ENCODE measurements at places on chromosomes 5 and 9. TPM values are rescaled to one million over a fixed set of nuclear protein-coding genes. Genes with fewer than 3 reads are reported as not detected.

UGT3A1 gene
- 10.7 TPM for total RNA-seq

TMEM171 gene
- 0.71 TPM for total RNA-seq

CCL28 gene
- 0.22 TPM for total RNA-seq

IL4 gene
- not detected for total RNA-seq

ZER1 gene
- 14.2 TPM for total RNA-seq

IGFBPL1 gene
- 0.84 TPM for total RNA-seq

NUTM2G gene
- not detected for total RNA-seq

BHMT gene
- 0.09 TPM for total RNA-seq

PLCXD3 gene
- 0.09 TPM for total RNA-seq

ARHGEF37 gene
- 3.9 TPM for total RNA-seq

C9orf50 gene
- not detected for total RNA-seq

PCDHB14 gene
- 4.8 TPM for total RNA-seq

LCN2 gene
- 0.09 TPM for total RNA-seq

EFNA5 gene
- 3.7 TPM for total RNA-seq

DNA sequence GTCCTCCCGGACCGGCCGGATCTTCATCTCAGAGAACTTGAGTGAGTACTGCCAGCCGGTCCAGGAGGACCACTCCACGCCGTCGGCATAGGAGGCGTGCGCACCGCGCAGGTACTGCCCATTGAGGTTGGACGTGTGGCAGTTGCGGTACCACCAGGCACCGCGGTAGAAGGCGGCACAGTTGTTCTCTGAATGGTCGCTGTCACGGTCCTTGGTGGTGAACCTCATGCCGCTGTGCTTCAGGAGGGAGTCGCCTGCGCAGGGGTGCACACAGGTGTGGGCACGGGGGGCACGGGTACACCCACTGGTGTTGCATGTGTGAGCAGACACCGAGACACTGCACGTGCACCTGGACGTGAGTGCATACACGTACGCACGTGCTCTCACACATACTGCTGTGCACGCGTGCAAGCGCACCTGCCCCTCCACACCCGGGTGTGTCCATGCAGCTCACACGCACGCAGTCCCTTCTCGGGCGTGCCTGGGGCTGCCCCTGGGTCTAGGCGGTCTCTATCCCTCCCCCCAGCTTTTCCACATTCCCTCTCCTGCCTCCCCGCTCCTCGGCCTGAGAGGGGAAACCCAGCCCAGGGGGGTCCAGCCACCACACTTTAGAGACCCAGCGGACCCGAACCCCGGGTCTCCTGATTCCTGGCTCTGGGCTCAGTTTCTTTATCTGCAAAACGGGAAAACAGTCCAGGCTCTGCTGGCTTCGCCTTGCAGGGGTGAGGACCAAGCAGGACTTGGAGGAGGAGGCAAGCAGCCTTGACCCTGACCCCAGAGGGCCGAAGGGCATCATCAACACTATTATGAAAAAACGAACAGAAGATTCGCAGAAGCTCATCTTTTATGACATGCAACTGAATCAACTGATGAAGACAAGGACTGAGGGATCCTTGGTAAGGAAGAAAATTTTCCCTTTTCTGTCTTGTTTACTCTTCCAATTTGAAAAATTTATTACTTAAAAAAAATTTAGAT, 7.7 kb upstream of the QRFP start:
- DNase-seq = no peak

DNA sequence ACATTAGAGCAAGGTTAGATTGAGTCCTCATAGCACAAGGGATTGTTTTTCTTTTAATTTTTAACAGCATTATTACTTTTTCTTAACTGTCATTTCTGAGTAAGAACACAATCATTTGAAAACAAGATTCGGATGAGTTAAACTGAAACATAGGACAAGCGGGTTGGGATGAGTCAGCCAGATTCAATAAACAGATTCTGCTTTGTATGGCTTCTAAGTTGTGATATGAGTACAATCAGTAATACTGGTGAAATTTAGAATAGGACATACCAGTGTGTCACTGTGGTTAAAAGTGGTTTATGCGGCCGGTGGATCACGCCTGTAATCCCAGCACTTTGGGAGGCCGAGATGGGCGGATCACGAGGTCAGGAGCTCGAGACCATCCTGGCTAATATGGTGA, 364.3 kb upstream of the CDH10 start:
- DNase-seq = no peak

- DNase-seq = no peak
These were observed 215.0 kb downstream of the GAPVD1 start for GRCh38 chr9:125476645-125477044.

- no peak for DNase-seq
These were observed 33.4 kb downstream of the DDX4 start for GRCh38 chr5:55771175-55771655.

DNA sequence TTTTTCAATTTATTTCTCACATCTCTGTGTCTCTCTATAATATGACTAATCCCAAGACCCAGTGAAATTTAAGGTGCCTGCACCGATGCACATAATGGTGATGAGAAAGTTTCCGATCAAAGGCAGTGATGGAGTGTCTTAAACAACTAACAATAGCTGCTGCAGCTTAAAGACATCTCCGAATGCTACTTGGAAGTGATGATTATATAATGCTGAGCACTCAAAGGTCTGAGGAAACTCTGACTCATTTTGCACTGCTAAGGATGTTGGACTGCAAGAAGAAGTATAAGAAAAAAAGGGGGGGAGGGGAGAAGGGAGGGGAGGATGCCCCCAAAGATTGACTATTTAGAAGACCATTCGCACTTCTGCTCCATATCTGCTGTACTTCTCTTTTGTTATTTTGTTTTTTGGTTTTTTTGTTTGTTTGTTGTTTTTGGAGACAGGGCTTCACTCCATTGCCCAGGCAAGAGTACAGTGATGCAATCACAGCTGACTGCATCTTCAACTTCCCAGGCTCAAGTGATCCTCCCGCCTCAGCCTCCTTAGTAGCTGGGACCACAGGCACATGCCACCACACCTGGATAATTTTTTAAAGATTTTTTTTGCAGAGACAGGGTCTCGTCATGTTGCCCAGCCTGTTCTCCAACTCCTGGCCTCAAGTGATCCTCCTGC, 192.2 kb downstream of the HSD17B3 start:
- peak; percentile 42 for DNase-seq

DNA sequence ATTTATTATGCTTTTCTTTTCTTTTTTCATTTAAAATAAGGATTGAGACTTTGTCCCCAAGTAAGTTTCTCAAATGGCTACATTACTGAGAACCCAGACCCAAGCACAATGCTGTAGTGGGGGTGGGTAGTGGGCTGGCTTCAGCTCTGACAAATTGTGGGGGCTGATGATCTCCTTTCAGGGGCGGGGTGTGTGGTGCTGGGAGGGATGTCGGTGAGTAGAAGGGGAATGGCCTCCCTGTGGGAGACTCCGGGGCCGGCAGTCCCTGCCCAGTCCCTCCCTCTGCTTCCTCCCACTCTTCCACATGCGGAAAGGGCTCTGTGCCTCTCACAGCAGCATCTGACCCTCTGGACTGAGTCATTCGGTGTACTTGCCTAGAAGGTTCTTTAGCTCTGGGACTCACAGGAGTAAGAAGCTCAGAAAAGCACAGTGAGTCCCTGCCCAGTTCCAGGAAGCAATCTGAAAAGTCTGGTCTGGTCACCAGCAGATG, 14.3 kb downstream of the CD180 start:
- DNase-seq = peak; percentile 73

- peak; percentile 71 for DNase-seq
These were observed 909 bp downstream of the NDFIP1 start for GRCh38 chr5:142109331-142110045.

DNA sequence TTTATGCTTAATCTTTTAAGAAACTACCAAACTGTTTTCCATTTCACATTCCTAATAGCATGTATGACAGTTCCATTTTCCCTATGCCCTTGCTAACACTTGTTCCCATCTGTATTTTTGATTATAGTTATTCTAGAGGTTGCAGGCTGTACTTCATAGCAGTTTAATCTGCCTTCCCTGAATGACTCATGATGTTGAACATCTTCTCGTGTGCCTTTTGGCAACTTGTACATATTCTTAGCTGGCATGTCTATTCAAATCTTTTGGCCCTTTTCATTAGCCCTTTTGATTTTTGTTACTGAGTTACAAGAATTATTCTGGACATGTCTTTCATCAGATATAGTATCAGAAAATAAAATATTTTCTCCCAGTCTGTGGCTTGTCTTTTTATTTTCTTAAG, 320.3 kb downstream of the DIRAS2 start:
- DNase-seq = no peak

GRCh38 chr9:127803507-127804352, 1.0 kb downstream of the FPGS start:
- DNase-seq = no peak

DNA sequence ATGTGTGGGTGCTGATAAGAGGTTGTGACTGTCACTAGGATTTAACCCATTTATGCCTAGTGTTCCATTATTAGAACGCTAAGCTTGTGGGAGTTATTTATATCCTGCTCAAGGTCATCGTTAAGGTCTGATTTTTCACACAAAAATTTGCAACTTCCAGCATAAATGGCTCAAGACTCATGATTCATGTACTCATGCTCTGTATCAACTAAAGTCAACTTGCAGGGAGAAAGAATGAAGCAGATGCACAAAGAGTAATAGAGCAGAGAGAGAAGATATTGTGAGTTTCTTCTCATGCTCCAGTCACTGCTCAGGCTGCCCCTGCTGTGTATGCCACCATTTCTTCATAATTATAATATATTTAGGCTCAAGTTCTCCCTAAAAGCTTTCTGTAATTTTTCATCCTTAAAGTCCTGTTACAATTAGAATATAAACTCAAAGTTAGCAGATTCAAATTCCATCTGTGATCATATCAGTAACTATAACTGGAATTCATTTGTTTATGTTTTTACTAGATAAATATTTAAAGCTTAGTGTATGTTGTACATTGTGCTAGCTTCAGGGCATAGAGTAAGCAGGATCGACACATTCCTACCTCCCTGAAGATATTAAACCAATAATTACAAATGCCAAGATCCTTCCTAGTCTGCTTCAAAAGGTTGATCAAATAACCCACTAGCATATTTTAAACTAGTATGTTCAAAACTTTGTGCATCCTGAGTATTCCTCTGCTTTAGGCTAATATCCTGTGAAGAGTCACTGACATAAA, 136.7 kb downstream of the NUDT12 start:
- DNase-seq = no peak

DNA sequence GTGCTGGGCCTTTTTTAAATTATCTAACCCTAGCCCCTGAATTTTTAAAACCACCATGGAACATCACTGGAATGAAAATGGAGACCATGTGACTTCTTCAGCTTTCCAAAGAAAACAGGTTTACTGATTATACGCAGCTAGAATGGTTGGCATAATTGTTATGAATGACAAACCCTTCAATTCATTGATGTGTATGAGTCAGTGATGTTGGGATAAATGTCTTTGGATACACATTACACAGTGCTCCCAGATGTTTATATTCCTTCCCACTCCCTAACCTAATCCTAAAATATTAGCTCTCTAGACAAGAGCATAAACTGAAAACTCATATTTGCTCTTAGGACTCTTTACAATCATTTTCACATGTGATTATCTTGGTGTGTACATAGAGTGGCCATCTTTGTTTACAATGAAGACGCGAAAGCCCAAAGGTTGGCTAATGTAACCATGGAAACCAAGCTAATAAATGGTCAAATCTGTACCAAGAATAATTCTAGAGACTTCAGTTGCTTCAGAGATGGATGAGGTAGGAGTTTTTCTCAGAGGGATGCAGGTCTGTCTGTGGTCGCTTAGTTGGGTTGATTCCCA, 131.2 kb upstream of the HMHB1 start:
- DNase-seq = peak; percentile 46

DNA sequence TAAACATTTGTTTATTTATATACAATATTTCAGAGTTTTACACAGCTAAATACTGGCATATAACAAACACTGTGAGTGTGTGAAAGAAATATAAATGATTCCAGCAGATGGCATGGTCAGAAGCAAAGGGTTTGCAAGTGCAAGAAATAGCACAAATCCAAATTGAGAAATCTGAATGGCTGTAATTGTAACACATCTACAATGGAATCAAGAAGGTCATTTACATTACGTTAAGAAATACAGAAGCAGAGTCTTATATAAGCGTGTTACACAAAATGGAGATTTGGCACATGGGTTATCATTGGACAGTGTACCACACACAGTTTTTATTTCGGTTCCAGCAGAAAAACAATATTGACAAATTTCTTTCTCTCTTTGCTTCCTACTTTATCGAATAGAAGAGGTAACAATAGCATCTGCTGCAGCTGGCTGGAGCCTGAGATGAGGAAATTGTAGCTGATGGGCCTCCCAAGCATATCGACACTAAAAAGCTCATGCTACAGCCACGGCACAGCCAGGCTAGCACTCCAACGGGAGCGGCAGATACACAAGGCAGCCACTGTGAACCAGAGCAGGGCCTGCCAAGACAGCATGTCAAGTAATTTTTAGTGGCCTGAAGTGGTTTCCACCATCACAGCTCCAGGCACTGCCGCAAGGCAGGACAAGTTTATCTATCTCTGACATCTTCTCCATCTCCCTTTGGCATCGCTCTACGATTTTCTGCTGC, 564.6 kb upstream of the DMAC1 start:
- DNase-seq = no peak

GRCh38 chr5:66224773-66225553, 80.9 kb downstream of the SREK1 start:
- DNase-seq = no peak

DNA sequence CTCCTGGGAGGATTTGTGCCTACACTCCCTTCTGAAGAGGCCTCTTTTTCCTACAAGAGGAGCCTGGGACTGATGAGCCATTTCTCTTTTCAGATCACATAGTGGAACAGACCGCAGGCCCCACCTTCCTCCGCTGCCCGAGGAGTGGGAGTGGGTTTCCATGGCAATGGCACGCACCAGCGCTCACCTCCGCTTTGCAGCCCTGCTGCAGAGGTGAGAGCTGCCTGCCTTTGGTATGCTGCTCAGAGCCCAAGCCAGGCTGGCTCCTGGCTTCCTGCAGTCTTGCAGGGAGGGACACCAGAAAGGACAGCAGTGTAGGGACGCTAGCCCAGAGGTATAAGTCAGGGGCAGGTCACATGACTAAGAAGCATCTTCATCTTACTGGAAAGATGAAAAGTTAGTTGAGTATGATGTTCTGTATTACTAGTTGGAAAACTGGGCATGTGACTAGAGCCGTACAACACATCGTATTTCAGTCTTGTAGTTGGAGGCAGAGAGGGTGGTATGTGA, 12.4 kb downstream of the PTTG1 start:
- peak; percentile 28 for DNase-seq

DNA sequence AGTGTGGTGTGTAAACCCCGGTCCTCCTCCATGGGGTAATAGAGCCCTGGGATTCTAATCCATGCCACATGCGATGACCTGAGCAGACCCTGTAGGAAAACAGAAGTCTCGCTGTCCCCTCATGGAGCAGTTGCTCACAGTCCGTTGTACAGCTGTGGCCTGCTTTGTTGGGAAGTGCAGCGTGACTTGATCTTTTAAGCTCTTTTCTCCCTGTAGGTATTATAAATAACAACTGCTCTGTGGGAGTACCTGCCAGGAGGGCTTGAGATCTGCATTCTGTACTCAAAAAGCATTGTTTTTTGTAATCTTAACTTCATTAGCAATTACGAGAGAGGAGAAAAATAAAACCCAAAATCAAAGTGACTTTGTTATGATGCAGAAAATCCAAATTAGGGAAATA, 17.3 kb downstream of the MEGF10 start:
- DNase-seq = peak; percentile 76

- DNase-seq = no peak
These were observed 2.1 kb upstream of the HSPA4 start for GRCh38 chr5:133049726-133050048.

GRCh38 chr5:56358703-56359681, 125.9 kb upstream of the ANKRD55 start:
- DNase-seq = peak; percentile 93

- peak; percentile 15 for DNase-seq
These were observed 87.6 kb downstream of the ADAMTS6 start for GRCh38 chr5:65394087-65394486.
